ENCODE measurements at places on chromosomes 3 and 15.

DNA sequence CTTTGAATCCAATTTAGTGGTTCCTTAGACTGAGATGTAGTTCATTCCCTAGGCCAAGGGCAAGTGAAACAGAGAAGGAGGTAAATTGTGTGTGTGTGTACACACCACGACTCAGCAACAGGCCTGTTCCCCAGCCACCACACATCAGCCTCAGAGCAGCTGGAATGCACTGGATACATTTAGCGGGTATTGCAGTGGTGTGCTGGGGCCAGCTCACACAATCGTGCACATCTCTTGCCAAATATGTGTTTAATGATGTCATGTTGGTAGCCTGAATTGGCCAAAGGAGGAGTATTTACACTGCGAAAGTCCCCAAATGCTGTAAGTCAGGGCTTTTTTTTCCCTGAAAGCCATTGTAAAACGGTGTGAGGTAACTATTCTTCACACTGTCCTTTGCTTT, 82.3 kb downstream of the RBPMS2 start:
- DNase-seq = no peak

DNA sequence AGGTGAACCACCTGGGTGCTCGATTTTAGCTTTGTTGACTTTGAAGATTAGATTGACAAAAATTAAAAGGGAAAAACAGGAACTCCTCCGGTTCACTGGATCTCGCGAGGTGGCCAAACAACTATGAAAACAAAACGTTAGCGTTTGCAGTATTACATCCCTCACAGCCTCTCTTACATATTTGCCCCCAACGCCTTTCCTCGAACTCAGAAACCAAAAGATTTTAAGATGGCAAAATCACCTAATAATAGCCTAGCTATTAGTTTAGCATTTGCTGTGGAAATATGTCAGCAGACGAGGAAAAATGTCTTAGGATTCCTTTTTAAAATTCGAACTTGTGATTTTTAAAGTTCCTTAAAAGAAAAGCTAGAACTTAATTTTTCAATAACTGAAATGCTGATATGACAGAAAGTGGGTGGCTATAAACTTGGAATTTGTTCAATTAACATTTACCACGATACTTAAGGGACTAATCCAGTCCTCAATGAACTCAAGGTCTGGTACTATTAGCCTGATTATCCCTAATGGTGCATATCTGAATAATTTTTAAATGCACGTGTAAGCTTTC, 491 bp upstream of the SENP7 start:
- no peak for DNase-seq

DNA sequence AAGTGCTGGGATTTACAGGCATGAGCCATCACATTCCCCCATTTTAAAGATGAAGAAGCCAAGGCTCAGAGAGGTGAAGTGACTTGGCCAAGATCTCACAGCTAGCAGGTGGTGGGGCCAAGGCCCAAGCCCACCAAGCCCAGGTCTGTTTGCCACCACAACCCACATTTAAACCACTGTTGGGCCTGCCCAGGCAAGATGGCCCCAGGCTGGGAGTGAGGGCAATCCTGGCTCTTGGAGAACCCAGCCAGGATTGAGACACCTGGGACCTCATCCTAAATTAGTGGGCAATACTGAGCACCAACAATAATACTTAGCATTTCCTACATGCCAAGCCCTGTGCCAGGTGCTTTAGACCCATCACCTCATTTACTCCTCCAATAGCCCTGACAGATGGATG, 6.9 kb downstream of the IGDCC3 start:
- DNase-seq = no peak

DNA sequence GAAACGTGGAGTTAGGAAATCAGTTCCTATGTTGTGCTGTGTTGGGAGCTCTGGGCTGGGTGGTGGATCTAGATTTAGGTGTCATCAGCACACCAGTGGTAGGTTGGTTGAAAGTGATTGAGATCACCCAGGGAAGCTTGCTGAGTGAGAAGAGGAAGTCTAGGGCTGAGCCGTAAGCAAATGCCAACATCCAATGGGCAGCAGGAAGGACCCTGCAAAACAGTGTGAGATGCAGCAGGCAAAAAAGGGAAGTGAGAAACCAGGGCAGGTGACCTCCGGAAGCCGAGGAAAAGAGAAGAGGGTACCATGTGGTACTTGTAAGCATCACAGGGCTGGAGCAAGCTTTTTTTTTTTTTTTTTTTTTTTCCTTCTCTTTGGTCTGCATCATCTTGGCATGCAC, 15.9 kb upstream of the COPG1 start:
- no peak for DNase-seq

GRCh38 chr3:52439426-52440248, 5.3 kb downstream of the SEMA3G start:
- no peak for DNase-seq

DNA sequence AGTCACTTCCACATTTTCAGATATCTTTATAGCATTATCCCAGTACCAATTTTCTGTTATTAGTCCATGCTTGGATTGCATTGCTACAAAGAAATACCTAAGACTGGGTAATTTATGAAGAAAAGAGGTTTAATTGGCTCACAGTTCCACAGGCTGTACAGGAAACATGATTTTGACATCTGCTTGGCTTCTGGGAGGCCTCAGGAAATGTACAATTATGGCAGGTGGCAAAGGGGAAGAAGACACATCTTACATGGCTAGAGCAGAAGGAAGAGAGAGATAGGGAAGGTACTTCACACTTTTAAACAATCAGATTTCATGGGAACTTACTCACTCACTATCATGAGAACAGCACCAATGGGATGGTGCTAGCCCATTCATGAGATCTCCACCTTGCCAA, 172.3 kb upstream of the GPR149 start:
- DNase-seq = no peak

Data from stimulated activated CD8-positive, alpha-beta memory T cell treated with anti-CD3 and anti-CD28 coated beads, Interleukin-4, amount 100 ng/mL, for 24 hours (primary cell).